ENCODE measurements at places on chromosomes 7 and 10.

DNA sequence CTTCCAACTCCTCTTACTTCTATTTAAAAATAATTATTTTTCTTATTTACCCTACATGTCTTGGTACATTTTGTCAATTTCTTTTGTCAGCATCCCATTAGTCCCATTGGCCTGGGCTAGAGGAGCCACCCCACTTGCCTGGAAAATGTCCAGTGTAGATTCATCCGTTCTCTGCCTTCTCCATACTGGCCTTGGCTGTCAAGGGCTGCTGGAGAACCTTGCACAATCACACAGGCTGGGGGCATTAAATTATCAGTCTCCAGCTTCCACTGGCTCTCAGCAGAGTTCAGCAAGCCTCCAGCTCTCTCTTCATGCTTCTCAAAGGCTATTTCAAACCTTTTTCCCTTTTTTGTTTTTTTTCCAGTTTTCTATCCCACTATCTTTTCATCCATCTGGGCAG, 13.8 kb upstream of the ZCCHC24 start:
- no peak for DNase-seq

DNA sequence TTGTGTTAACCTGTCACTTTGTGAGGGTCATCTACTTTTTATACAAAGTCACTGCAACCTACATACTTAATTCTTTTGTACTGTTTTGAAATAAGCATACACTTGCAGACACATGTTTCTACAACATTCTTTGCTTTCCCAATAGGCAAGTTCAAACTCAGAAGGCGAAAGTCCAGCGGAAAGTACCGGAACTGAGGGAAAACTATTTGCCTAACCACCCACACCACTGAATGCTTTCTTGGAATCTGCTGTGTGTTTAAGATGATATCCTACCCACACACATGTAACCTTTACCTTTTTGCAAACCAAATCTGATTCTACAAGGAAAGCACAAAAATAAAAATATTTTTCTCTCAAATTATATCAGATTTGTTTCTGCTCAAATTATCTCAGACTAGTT, 139.4 kb upstream of the AGR3 start:
- no peak for DNase-seq

DNA sequence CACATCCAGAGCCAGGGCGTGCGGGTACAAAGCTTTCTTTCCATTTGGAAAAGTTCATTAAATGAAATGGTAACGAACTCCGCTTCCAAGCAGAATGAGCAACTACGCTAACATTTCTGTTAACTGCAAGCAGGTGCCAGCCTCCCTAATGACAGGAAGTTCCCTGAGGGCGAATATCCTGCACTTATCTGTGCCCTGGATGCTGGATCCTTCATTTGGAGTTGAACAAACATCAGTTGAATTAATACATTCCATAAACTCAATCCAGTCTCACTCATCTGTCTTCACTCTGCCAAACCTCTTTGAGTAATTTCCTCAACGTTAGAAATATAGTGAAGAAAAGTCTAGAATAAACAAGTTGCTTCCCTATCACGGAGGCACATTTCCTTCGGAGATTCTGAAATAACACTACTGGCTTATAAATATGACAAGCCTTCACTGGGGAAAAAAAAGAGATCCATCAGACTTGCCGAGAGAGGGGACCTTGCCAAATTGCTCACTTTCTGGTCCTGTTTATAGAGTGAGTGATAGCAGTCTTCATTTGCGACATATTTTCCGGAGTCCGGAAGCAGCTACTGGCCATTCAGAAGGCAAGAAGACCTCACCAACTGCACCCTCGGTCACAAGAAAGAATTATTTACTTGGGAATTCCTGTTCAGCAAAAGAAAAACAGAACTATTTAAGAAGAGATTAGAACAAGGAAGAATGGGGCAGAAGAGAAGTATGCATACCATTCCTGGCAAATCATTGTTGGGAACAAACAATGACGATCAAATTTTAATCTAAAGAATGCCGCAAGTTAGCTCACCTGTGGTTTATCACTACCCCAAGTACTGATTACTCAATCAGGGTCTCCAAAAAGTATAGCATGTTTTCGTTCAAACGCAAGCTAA, 196.4 kb downstream of the FAM107B start:
- no peak for DNase-seq

GRCh38 chr10:76211691-76212090, 780.3 kb downstream of the LRMDA start:
- DNase-seq: no peak

DNA sequence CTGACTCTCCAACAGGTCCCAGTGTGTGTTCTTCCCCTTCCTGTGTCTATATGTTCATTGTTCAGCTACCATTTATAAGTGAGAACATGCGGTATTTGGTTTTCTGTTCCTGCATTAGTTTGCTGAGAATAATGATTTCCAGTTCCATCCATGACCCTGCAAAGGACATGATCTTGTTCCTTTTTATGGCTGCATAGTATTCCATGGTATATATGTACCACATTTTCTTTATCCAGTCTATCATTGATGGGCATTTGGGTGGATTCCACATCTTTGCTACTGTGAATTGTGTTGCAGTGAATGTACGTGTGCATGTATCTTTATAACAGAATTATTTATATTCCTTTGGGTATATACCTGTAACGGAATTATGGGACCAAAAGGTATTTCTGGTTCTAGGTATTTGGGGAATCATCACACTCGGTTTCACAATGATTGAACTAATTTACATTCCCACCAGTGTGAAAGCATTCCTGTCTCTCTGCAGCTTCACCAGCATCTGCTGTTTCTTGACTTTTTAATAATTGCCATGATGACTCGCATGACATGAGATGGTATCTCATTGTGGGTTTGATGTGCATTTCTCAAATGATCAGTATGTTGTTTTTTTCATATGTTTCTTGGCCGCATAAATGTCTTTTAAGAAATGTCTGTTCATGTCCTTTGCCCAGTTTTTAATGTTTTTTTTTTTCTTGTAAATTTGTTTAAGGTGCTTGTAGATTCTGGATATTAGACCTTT, 60.2 kb downstream of the LSMEM1 start:
- no peak for DNase-seq

- DNase-seq: no peak
These were observed 49.9 kb downstream of the DNAJC1 start for GRCh38 chr10:21953585-21954057.

DNA sequence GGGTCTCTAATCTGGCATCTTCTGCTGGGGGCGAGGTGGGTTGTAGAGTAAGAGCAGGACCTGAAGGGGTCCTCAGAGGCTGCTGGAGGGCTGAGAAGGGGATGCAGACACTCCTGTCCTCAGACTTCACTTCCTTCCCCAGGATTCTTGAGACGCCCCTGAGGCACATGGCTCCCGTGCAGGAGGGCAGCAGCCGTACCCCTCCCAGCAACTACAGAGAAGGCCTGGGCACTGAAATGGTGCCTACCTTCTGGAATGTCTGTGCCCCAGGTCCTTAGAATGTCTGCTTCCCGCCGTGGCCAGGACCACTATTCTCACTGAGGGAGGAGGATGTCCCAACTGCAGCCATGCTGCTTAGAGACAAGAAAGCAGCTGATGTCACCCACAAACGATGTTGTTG, 52.0 kb downstream of the VWA2 start:
- DNase-seq: no peak

GRCh38 chr10:86077271-86077670, 289.3 kb downstream of the GRID1 start:
- DNase-seq: no peak

GRCh38 chr10:103703941-103704919, 151.1 kb downstream of the SH3PXD2A start:
- no peak for DNase-seq

DNA sequence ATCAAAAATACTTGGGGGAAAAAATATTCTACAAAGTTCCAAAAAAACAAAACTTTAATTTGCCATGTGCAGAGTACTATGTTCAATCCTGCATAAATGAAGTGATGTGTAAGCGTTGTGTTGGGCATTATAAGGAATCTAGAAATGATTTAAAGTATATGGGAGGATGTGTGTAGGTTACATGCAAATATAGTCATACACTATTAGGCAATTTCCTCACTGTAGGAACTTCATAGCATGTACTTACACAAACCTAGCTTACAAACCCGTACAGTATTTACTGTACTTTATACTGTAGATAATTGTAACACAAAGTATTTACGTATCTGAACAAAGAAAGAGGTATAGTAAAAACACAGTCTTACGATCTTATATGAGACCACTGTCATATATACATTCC, 72.3 kb downstream of the NRBF2 start:
- DNase-seq: no peak

- DNase-seq: no peak
These were observed 8.8 kb upstream of the ZC3HAV1 start for GRCh38 chr7:139118234-139118804.

DNA sequence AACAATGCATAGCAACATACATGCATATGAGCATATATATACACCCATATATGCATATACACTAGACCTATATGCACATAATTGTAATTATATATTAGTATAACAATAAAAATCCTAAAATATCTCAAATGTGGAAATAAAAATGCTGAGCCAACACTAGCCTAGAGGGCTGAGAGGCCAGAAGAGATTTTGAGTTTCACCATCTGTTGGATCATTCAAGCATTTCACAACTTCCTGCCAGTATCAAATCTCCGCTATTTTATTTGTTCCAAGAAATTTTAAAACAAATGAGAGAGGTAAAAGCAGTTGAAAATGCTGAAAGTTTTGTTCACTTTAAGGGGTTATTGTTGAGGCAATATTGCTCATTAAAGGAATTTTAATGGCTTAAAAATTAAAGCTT, 187.0 kb downstream of the PCDH15 start:
- no peak for DNase-seq

GRCh38 chr10:124518366-124518765, 56.7 kb downstream of the LHPP start:
- no peak for DNase-seq

- no peak for DNase-seq
These were observed 34.5 kb downstream of the PAXIP1 start for GRCh38 chr7:154968336-154969001.

DNA sequence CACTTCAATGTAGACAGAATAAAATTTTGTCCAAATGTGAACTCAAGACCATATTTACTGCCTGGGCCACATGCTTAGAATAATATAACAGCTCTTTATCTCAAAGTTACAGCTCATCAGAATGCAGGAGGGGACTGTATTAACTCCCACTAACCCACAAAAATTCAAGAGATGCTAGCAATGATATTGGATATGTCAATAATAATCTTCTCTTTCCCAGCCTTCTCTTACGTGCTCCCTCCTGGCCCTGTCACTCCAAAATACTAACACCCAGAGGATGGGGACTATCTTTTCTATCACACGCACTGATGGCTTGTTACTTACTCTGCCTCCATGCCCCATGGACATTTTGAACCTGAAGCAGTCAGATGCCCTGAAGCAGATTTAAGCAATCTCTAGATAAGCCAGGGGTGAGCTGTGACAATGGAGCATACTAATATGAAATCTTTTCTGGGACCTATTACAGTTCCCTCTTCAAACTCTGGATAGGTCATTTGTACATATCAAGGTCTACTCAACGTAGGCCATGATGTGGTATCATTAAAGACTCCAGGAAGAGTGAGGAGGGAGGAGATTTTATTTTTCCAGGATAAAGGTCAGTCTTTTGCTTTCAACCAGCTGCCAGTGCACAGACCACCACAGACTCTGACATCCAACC, 803.0 kb downstream of the GRM8 start:
- DNase-seq: no peak

- DNase-seq: no peak
These were observed 90.7 kb downstream of the SRPK2 start for GRCh38 chr7:105297985-105298384.

DNA sequence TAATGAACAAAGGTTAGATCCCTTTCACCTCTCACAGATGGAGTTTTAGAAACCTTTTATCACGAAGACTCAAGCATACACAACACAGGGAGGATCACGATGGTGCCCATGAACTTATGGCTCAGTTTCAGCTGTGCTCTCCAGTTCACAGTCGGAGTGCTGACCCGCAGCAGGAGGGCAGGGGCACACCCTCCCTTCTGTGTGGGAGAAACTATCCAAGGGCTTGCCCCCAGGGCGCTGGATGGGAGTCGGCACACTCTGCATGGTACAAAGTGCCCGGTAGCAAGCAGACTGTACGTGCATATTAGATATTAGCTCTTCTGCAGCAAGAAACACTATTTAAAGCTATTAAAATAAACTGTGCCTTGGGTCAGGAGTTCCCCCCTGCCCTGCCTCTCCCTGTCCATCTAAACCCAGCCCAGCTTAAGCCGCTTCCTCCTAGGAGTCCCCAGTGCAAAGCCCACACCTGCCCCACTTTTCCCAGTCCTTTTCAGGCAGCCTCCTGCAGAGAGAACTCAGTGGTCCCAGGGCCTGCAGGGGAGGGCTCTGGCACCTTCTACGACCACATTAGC, 76.5 kb downstream of the CHST15 start:
- no peak for DNase-seq

DNA sequence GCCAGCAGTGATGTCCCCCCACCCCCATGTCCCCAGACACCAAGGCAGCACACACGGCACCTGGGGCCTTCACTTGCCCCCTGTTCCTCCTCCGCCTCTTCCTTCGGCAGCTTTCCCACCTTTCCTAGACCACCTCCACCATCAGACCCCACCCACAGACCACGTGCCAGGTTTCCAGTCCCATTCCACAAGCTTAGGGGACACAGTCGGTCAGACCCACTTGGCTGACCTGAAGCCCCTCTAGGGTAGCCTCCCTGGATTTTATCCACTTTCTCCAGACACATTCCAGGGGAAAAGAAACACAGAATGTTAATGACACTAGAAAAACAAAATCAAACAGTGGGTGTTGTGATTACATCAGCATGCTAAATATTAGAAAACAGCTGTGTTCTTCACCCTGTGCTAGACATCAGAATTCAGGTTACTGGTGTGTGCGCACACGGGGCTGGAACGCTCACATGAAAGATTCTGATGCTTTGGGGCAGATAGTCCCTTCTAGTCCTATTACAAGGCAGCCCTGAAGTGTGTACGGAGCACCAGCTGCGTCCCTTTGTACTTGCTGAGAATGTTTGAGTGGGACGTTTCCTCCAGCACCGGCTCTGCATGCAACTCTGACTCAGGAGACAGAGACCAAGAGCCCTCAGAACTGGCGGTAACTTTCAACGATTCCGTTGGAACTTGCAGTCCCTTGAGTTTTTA, 75.5 kb upstream of the PPP2R2D start:
- DNase-seq: no peak

GRCh38 chr10:101235766-101236165, 6.5 kb upstream of the LBX1 start:
- no peak for DNase-seq

GRCh38 chr10:86035791-86036543, 330.6 kb downstream of the GRID1 start:
- no peak for DNase-seq

DNA sequence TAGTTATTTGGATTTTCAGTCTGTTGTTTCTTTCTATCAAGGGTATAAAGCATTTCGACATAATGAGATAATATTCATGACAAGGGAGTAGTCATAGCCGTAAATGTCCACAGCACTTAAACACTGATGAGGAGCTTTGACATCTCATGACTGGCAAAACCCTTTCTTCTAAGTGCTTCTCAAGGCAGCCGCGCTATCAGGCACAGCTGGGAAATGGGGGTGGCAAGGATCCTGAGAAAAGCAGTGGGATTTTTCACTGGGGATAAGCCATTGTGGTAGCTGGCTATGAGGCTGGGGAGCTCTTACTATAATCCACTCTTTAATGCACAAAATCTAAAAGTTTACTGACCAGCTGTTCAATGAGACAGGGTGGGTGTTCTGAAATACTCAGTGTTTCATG, 493.2 kb upstream of the KLF6 start:
- no peak for DNase-seq
